ENCODE measurements at places on chromosomes 5 and 9.

GRCh38 chr5:170444969-170445505, 55.9 kb upstream of the KCNMB1 start:
- no peak for DNase-seq

- DNase-seq = no peak
Observed at GRCh38 chr9:132862533-132862932, 15.6 kb downstream of the AK8 start.

GRCh38 chr5:167903659-167904058, 387.8 kb upstream of the WWC1 start:
- no peak for DNase-seq

- DNase-seq = peak; percentile 41
Observed at GRCh38 chr9:129708793-129709192, 43.3 kb downstream of the PRRX2 start.

GRCh38 chr9:124098141-124098905, 86.8 kb downstream of the LHX2 start:
- DNase-seq = no peak

DNA sequence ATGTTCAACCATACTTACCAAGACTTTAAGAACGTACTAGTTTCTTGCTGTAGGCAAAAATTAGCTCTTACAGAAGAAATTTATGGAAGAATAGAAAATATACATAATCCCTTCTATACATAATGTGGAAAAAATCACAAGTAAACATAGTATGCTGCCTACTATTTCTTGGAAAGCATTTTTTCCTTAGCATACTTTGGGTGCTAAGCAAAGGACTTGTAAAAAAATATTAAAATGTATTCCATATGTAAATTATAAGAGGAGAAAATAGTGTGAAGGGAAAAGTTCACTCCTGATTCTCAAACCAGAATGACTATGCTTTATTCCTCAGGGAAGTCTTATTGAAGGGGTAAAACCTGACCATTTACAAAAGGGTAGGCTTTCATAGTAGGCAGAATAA, 243.8 kb upstream of the VLDLR start:
- DNase-seq = no peak

GRCh38 chr5:142748568-142749249, 21.5 kb upstream of the ARHGAP26 start:
- DNase-seq = no peak

DNA sequence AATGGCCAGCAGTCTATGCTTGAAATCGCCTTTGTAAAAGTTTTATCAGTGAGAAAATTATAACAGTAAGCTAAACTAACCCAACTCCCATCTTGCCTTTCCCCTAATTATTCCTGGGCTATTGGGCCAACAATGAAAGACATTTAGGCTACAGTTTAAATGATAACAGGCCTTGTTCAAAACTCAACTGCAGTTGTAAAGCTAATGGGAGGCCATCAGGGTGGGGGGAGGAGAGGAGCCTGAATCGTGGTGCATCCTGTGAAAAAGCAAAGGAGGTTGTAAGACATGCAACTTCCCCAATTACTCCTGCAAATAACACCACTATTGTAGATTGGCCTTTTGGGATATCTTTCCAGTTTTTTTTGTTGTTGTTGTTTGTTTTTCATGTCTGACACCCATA, 53.8 kb downstream of the ACTL7B start:
- DNase-seq = no peak

DNA sequence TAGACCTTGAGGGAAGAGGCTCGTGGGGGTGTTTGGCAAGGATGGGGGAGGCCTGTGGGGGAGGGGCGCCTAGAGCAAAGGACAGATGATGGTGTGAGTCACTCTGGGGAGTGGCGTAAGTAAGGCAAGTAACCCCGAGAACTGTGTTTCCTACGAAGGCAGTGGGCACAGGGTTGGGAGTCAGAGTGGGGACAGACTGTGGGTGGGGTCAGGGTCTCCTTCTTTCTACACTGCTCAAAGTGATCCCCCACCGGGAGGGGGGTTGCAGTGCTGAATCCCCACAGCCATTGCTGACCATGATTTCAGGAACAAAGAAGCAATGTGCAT, 136.8 kb downstream of the TENT4A start:
- no peak for DNase-seq

- DNase-seq = peak; percentile 47
Observed at GRCh38 chr5:129904102-129904666, at the start of gene CHSY3. CHSY3 (plus strand) TSS chr5:129904465.

DNA sequence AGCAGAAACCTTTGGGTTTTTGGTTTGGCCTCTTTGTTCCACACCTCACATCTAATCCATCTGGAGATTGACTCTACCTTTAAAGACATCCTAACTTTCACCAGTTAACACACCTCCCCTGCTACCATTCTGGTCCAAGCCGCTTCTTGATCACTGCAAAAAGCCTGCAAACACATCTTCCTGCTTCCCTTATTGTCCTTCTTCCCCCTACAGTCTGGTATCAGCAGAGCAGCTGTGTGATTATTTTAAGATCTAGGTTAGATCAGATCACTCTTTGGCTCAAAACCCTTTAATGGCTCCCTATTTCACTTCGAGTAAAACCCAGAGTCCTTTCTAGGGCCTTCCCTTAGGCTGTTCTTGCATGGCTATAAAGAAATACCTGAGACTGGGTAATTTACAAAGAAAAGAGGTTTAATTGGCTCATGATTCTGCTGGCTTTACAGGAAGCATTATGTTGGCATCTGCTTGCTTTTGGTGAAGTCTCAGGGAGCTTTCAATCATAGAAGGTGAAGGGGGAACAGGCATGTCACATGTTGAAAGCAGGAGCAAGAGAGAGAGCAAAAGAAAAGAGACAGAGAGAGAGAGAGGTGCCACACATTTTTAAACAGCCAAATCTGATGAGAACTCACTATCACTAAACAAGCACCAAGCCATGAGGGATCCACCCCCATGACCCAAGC, 1.5 kb upstream of the TEX10 start:
- no peak for DNase-seq

GRCh38 chr5:180470966-180471582, 23.1 kb upstream of the CNOT6 start:
- peak; percentile 13 for DNase-seq

DNA sequence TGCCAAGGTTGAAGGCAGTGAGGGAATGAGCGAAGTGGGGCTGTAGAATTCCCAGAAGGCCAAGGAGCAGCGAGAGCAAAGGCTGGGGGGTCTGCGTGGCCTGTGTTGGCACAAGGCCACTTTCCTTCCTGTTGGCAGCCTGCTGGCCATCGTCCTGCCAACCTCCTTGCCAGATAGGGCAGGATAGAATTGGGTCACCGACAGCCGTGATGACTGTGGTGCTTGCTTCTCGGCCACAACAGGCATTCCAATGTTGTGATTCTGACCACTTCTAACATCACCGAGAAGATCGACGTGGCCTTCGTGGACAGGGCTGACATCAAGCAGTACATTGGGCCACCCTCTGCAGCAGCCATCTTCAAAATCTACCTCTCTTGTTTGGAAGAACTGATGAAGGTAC, 18.9 kb downstream of the TRIP13 start:
- DNase-seq = no peak

GRCh38 chr5:142384014-142384413, 59.2 kb upstream of the SPRY4 start:
- DNase-seq = no peak

DNA sequence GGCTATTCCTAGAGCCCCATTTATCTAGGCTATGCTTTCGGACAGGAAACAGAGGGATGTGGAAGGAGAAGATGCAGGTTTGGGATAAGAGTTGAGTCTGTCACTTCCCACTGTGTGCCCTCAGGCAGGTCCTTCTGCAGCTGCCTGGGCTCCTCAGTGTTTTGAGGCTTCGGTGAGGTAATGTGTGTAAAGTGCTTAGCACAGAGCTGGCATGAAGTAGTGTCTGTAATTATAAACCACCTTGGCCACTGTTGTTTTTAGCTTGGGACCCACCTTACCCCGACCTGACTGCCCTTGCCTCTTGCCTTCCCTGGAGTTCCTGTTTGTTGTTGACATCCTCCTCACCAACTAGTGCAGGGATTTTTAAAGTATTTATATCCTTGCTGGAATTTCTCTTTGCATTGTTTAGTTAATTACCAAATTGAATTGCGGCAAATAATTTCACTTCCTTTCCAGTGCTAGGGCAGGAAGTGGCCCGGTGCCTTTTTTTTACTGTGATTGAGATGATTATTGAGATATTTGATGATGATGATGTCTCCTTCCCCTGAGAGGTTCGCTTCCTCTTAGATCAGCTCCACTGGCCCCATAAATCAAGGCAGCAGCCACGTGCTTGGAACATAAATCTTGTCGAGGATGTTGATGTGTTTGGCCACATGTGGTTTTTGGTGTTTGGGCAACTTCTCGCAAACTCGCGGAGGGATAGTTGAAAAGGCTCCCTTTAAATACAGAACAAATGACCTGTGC, 38.3 kb upstream of the DAB2IP start:
- DNase-seq = no peak

- DNase-seq = no peak
Observed at GRCh38 chr5:142617416-142618129, 68.3 kb downstream of the FGF1 start.

DNA sequence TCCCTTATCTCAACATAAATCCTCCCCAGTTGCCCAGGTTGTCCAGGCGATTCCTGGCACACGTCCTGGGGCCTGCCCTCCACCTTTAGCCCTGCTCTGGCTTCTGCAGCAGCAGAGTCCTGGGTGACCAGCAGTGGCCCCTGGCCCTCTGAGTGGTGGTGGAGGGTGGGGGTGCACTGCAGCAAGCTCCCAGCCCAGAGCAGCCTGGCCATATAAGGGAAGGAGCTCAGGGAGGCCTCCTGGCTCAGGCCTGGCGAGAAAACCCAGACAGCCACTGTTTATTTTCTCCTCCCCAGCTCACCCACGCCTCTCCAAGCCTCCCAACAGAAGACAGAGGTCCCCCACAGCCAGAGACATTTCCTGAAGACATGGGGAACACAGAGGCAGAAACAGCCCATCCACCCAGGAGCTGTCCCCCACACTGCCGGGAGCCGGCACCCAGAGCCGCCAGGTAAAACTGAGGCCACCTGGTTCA, 44.7 kb upstream of the IL17B start:
- no peak for DNase-seq

DNA sequence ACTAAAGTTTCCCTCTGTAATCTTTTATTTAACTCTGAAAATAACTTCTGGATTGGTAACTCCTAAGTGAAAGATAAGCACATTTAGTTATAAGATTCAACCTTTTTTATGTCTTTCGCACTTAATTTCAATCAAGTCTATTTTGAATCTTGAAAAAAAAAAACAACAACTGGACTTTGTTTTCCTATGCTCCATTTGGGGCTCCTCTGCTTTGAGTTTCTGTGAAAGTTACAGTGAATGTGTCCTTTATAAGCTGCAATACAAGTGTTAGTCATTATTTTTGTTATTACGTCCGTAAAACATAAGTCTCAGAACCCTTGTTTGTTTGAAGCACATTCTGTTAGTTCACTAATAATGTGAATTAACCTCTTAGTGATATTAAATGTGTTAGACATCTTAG, 276.8 kb downstream of the ADAMTS6 start:
- DNase-seq = no peak

DNA sequence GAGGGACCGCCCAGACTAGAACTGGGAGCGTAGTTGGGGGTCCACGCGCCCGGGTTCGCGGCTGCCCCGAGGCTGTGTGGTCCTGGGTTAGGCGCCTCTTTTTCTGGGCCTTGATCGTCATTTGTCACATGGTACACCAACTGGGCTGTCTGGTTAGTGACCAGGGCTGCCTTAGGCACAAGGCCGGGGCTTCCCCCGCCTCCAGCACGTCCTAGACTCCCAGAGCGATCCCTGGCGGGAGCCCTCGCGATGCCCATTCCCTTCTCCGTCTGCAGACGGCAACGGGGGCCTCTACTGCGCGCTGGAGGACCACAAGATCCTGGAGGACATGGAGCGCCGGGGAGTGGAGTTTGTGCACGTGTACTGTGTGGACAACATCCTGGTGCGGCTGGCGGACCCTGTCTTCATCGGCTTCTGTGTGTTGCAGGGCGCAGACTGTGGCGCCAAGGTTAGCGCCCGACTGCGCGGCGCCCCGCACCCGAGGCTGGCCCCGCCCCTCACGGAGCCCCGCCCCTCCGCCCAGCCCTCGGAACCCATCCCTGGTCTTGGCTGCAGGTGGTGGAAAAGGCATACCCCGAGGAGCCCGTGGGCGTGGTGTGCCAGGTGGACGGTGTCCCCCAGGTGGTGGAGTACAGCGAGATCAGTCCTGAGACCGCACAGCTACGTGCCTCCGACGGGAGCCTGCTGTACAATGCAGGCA, 1.5 kb downstream of the UAP1L1 start:
- no peak for DNase-seq

GRCh38 chr5:157563929-157564716, 11.5 kb downstream of the ADAM19 start:
- no peak for DNase-seq

- no peak for DNase-seq
Observed at GRCh38 chr9:137678202-137678601, 59.4 kb downstream of the EHMT1 start.

DNA sequence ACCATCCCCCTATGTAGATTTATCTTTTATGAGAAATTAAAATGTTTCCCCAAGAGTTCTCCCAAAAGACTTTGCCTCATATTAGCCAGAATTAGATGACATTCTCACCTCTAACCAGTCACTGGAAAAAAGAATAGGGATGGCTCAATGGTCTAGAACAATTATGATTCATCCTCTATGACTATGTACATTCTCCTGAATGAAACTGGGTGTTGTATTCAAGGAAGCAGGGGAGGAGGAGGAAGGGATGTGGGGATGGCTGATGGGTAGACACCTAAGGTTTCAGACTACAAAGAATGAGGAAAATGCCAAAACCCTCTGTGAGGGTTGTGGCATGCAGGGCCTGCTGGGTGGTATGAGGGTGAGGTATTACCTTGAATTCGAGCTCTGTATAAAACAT, 49.5 kb upstream of the BRINP1 start:
- no peak for DNase-seq

DNA sequence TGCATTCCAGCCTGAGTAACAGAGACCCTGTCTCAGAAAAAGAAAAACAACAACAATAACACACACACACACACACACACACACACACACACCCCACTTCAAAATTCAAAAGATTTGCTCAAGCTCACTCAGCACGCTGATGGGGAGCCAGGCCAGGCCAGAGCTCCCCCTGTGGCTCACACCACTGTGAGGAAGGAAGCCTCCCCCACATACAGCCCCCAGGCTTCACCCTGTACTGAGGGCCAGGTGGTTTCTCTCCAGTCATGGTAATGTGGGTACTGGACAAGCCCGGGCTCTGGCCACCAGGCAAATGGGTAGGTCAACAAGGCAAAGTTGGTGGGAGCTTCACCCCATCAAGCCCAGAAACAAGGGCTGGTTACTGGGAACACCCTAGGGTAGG, 19.0 kb downstream of the ATOX1 start:
- DNase-seq = no peak

GRCh38 chr5:169814522-169814921, 165.8 kb downstream of the INSYN2B start:
- DNase-seq = no peak

DNA sequence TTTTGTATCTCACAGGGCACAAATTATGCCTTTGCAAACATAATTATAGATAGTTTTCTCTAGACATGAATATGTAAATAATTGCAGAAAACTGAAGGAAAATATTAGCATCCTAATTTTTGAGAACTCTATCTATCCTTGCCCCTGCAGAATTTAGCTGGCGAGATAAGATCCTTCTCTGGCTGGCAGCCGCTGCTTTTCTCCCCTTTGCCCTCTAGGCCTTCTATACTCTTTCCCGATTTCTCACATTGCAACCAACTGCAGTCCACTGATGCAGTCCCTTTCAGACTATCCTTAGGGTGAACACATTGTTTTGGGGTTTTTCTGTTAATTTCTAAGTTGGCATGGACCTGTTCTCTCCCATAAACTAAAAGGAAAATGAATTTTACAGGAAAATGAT, 91.3 kb downstream of the CD180 start:
- DNase-seq = no peak

- DNase-seq = no peak
Observed at GRCh38 chr5:106076655-106077054, 1594.1 kb downstream of the EFNA5 start.

- no peak for DNase-seq
Observed at GRCh38 chr9:126097679-126098078, 228.9 kb upstream of the MVB12B start.

Measured in fibroblast of skin of left biceps (primary cell).